ENCODE measurements at places on chromosomes 7 and 10.

- peak overlapping the region; percentile 5 for H3K27ac ChIP-seq
- no peak for DNase-seq
- H3K27me3 ChIP-seq: no peaks in the 10 kb centered on the region
- H3K36me3 ChIP-seq: peaks cover 40% of the 10 kb centered on the region
- H3K4me1 ChIP-seq: no peaks in the 10 kb centered on the region
Observed at GRCh38 chr7:44629829-44630522, 23.5 kb downstream of the OGDH start.

- no peak for DNase-seq
- no peaks in the 10 kb centered on the region for H3K36me3 ChIP-seq
- no peak overlapping the region for H3K27ac ChIP-seq
- no peaks in the 10 kb centered on the region for H3K4me1 ChIP-seq
Observed at GRCh38 chr7:1193593-1194424, 33.8 kb upstream of the ZFAND2A start.

DNA sequence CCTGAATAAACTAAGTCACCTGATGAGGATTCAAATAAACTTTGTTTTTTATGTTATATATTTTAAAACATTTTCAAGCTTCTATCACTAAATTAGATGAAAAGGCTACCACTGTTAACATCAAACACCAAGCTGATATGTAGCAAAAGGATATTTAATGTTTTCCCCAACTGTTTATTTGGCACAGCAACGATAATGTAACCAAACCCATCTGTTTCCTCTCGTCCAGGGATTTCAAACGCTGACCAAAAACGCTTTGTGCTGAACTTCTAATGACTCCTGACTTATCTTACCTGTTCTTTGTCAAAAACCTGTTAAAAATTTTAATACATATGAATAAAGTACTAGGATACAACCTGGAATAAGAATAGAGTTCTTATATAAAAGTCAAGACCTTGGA, 30.5 kb downstream of the DCLRE1A start:
- no peak overlapping the region for H3K27ac ChIP-seq
- H3K27me3 ChIP-seq: no peaks in the 10 kb centered on the region
- no peak for DNase-seq
- H3K36me3 ChIP-seq: no peaks in the 10 kb centered on the region

DNA sequence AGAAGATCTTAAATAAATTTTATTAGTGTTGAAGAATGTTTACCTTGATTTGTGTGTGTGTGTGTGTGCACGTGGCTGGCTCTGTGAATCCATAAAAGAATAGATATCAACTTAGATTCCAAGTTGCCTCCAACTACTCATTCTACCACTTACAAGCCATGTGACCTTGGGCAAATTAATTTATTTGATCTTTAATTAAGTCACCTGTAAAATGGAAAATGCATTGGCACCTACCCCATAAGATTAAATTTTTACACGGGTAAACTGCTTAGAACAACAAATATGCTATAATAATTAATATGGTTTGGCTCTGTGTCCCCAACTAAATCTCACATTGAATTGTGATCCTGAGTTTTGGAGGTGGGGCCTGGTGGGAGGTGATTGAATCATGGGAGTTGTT, 604.9 kb upstream of the NRG3 start:
- no peaks in the 10 kb centered on the region for H3K36me3 ChIP-seq
- DNase-seq: no peak
- no peak overlapping the region for H3K27ac ChIP-seq
- no peaks in the 10 kb centered on the region for H3K27me3 ChIP-seq
- no peak overlapping the region for H3K4me3 ChIP-seq

DNA sequence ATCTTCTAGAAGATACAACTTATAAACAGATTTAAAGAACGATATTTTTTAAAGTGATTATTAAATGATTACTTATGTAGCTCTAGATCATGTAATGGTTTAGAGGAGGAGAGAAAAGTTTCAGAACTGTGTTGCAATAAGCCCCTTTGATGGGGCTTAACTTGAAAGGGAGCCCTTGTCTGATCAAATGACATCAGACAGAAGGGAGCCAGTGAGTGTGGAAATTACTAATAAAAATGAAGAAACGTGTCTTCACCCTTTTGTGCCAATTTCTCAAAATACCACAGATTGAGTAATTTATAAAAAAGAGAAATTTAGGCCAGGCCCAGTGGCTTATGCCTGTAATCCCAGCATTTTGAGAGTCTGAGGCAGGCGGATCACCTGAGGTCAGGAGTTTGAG, 318.2 kb downstream of the EXOC4 start:
- no peak for DNase-seq
- no peaks in the 10 kb centered on the region for H3K36me3 ChIP-seq
- no peak overlapping the region for H3K27ac ChIP-seq
- no peaks in the 10 kb centered on the region for H3K4me1 ChIP-seq
- no peak overlapping the region for H3K4me3 ChIP-seq
- H3K27me3 ChIP-seq: no peaks in the 10 kb centered on the region

Measured in tibial nerve (tissue), 4 donors.